ENCODE measurements at places on chromosomes 2 and 18. TPM values are rescaled to one million over a fixed set of nuclear protein-coding genes. Genes with fewer than 3 reads are reported as not detected.
A peak's percentile ranks its signal among the peaks of the same experiment; 100 is the strongest.

DNA sequence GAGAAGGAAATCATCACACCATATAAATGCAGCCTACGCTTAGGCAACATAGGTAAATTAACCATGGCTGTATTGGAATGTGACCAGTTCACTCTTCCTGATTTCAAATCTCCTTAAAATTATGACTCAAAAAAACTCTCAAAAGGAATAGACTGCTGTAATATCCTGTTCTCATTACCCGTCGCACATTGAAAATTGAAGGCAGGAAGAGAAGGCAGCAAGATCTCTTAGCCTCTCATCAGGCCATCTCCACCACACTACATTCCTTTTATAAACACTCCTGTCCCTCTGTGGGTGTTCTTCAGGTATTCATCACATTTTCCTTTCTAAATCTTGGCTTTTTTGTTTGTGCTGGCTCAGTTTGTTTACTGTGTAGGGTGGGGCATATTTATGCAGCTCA is 83.2 kb downstream of the PPP1R1C start:
- H3K36me3 ChIP-seq: no peaks in the 10 kb centered on the region
- H3K27ac ChIP-seq: no peak overlapping the region
- H3K27me3 ChIP-seq: no peaks in the 10 kb centered on the region
- DNase-seq: no peak
- no peaks in the 10 kb centered on the region for H3K4me1 ChIP-seq
- H3K4me3 ChIP-seq: no peak overlapping the region

GRCh38 chr18:56559044-56559443 is 79.3 kb downstream of the TXNL1 start:
- H3K27ac ChIP-seq: no peak overlapping the region
- H3K27me3 ChIP-seq: no peaks in the 10 kb centered on the region
- H3K36me3 ChIP-seq: no peaks in the 10 kb centered on the region
- no peak for DNase-seq
- H3K4me1 ChIP-seq: no peaks in the 10 kb centered on the region
- H3K4me3 ChIP-seq: no peak overlapping the region

DNA sequence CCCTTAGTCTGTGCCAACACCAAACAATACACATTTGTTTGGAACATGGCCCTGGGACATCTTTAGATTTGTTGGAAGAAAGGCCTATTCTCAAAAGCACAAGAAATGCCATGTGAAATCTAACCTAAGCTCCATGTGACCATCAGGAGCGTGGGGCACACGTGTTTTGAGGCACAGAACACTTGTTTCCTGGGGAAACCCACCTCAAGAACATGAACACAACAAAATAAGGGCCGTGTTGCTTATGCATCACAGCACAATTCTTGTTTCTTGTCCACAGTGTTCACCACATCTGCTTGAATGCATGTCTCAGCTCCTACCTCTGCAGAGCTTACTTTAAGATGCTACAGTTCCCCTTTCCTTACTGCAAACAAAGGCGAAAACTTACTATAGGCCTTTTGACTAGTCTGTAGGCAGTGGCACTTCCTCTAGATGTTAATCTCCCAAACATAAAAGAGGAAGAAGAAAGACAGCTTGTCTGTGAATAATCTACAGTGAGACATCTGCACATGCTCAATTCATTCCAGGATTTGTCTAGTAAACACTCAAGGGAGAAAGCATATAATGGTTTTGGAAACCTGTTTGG is 165.0 kb downstream of the ANKRD44 start:
- H3K27ac ChIP-seq: peak overlapping the region; percentile 60
- H3K36me3 ChIP-seq: peaks cover 23% of the 10 kb centered on the region
- peaks cover 59% of the 10 kb centered on the region for H3K4me1 ChIP-seq

GRCh38 chr18:45228796-45229388 is 386.4 kb upstream of the SLC14A2 start:
- DNase-seq: no peak
- H3K27ac ChIP-seq: no peak overlapping the region
- no peak overlapping the region for H3K4me3 ChIP-seq
- no peaks in the 10 kb centered on the region for H3K27me3 ChIP-seq

- no peaks in the 10 kb centered on the region for H3K4me1 ChIP-seq
- no peak for DNase-seq
- H3K4me3 ChIP-seq: no peak overlapping the region
- no peak overlapping the region for H3K27ac ChIP-seq
These were observed 66.0 kb upstream of the ST3GAL5 start for GRCh38 chr2:85954590-85955458.

DNA sequence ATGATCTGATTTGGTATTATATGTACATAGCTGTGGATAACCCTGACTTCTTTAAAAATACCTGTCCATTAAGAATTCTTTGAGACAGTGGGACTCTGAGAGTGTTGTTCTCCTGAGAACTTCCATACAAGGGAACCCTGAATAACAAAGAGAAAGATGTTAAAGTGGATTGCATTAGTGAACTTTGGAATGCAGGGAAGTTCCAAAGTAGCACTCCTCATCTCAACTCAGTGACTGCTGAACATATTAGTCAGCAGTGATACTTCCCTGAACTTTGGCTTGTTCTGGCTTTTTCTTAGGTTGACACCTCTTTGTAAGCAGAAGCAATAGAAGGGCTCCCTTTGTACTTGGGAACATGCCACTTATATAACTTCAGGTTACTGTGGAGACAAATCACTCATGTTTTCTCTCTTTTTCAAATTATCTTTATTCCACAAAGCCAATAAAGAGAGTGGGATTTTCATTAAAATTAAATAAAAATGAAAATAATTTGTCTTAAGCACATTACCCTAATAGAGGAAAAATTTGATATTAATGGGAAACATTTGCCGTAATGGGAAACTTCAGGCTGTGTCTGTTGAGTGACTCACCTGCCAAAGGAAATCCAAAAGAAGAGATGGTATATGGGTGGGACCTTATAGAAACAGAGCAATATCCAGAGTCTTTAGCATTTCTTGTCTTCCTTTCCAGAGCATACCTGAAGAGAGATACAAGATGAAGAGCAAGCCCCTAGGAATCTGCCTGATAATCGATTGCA is 33.3 kb downstream of the CFLAR start:
- no peaks in the 10 kb centered on the region for H3K27me3 ChIP-seq
- H3K4me1 ChIP-seq: peaks cover 25% of the 10 kb centered on the region
- peaks cover 70% of the 10 kb centered on the region for H3K36me3 ChIP-seq
- no peak for DNase-seq

- H3K27ac ChIP-seq: no peak overlapping the region
- H3K27me3 ChIP-seq: no peaks in the 10 kb centered on the region
- no peaks in the 10 kb centered on the region for H3K4me1 ChIP-seq
- H3K36me3 ChIP-seq: no peaks in the 10 kb centered on the region
- no peak for DNase-seq
- H3K4me3 ChIP-seq: no peak overlapping the region
These were observed 70.9 kb downstream of the FBXO36 start for GRCh38 chr2:229993236-229993635.

- no peak overlapping the region for H3K4me3 ChIP-seq
- H3K36me3 ChIP-seq: no peaks in the 10 kb centered on the region
- H3K27ac ChIP-seq: no peak overlapping the region
- no peaks in the 10 kb centered on the region for H3K27me3 ChIP-seq
These were observed 13.2 kb downstream of the MEMO1 start for GRCh38 chr2:31997653-31998052.

DNA sequence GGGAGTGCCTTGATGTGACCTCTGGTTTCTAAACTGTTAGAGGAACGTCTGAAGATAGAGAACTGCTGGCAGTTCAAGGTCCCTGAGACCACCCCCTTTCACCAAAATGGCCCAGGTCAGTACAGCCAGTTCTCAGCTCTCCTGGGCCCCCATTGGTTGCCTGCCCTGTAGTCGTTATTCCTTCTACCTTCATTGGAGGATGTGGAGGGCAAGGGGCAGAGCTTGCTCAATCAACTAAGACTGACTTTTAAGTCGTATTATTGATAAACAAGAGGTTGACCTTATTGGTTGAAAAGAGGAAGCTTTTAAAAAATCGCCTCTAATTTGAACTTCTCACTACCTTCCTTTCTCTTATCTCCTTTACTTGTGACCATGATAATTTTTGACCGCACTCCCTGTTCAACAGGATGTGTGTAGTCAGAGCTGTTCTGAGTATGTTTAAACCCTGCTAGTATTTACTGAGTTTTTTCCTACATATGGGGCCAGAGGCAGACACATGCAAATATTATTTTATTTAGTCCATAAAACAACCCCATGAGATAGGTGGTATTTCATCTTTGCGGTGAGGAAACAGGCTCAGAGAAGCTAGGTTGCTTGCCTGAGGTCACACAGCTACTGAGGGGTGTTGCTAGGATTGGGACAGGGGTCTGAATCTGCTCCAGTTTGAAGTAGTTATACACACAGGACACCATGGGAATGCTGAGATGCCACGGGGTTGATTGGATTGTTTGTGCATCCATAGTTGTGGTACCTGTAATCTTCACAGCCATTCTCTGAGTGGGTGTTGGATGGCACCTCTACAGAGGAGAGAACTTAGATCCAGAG is 65.9 kb downstream of the TMEM247 start:
- peak; percentile 40 for DNase-seq
- no peaks in the 10 kb centered on the region for H3K36me3 ChIP-seq

- H3K27ac ChIP-seq: peak overlapping the region; percentile 59
- H3K4me3 ChIP-seq: peak overlapping the region; percentile 76
- no peaks in the 10 kb centered on the region for H3K36me3 ChIP-seq
- peak; percentile 58 for DNase-seq
- H3K4me1 ChIP-seq: peaks cover 50% of the 10 kb centered on the region
These were observed 21.9 kb upstream of the RNF149 start for GRCh38 chr2:101330253-101330933.

- no peaks in the 10 kb centered on the region for H3K36me3 ChIP-seq
- no peak overlapping the region for H3K27ac ChIP-seq
- no peak overlapping the region for H3K4me3 ChIP-seq
- H3K4me1 ChIP-seq: no peaks in the 10 kb centered on the region
These were observed 31.8 kb downstream of the SLC9A4 start for GRCh38 chr2:102504833-102505232.

- no peaks in the 10 kb centered on the region for H3K36me3 ChIP-seq
- no peaks in the 10 kb centered on the region for H3K27me3 ChIP-seq
- no peak overlapping the region for H3K4me3 ChIP-seq
- H3K27ac ChIP-seq: no peak overlapping the region
- DNase-seq: no peak
These were observed 83.1 kb downstream of the PTH2R start for GRCh38 chr2:208489687-208490086.

DNA sequence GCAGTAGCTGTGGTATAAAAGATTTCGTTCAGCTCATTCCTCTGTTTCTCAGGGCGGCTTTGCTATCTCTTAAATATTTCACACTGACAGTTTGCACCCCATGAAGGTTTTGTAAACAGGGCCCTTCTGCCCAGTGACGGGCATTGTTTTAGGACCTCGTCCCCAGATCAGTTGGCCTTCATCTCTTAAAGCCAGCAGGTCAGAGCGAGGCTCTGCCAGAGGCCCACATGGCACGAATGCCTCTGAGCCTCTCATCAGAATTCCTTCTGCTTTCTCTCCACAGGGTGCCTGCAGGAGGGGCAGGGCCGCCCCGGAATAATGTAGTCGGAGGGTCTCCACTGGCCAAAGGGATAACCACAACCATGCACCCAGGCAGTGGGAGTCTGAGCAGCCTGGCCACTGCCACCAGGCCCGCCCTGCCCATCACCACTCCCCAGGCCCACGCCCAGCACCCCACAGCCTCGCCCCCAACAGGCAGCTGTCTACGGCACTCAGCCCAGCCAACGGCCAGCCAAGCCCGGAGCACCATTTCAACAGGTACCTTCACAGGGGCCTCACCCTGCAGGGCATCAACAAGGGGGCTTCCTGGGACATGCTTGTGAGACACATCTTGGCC is 177.0 kb downstream of the SEPTIN10 start:
- H3K36me3 ChIP-seq: peaks cover 3% of the 10 kb centered on the region
- no peak overlapping the region for H3K4me3 ChIP-seq
- H3K27me3 ChIP-seq: no peaks in the 10 kb centered on the region
- H3K4me1 ChIP-seq: no peaks in the 10 kb centered on the region
- no peak overlapping the region for H3K27ac ChIP-seq

GRCh38 chr2:231666171-231667095 is 41.9 kb upstream of the PTMA start:
- H3K27ac ChIP-seq: no peak overlapping the region
- no peaks in the 10 kb centered on the region for H3K36me3 ChIP-seq
- no peaks in the 10 kb centered on the region for H3K27me3 ChIP-seq
- no peak for DNase-seq
- peaks cover 10% of the 10 kb centered on the region for H3K4me1 ChIP-seq

- H3K4me1 ChIP-seq: peaks cover 17% of the 10 kb centered on the region
- H3K36me3 ChIP-seq: peaks cover 30% of the 10 kb centered on the region
- no peaks in the 10 kb centered on the region for H3K27me3 ChIP-seq
- no peak overlapping the region for H3K4me3 ChIP-seq
- no peak overlapping the region for H3K27ac ChIP-seq
These were observed 3.6 kb downstream of the PCYOX1 start for GRCh38 chr2:70261501-70261900.

GRCh38 chr2:179263015-179263414 is 1.6 kb downstream of the SESTD1 start:
- H3K4me3 ChIP-seq: peak overlapping the region; percentile 77
- DNase-seq: no peak
- no peak overlapping the region for H3K27ac ChIP-seq

GRCh38 chr2:150887926-150888325 is 373.7 kb downstream of the RBM43 start:
- H3K27ac ChIP-seq: no peak overlapping the region
- H3K36me3 ChIP-seq: no peaks in the 10 kb centered on the region
- H3K4me1 ChIP-seq: no peaks in the 10 kb centered on the region
- no peak for DNase-seq
- no peak overlapping the region for H3K4me3 ChIP-seq

GRCh38 chr2:16661936-16662839 is 3.4 kb downstream of the CYRIA start:
- H3K4me3 ChIP-seq: no peak overlapping the region
- no peak for DNase-seq
- H3K27me3 ChIP-seq: peaks cover 10% of the 10 kb centered on the region
- no peak overlapping the region for H3K27ac ChIP-seq
- no peaks in the 10 kb centered on the region for H3K36me3 ChIP-seq

DNA sequence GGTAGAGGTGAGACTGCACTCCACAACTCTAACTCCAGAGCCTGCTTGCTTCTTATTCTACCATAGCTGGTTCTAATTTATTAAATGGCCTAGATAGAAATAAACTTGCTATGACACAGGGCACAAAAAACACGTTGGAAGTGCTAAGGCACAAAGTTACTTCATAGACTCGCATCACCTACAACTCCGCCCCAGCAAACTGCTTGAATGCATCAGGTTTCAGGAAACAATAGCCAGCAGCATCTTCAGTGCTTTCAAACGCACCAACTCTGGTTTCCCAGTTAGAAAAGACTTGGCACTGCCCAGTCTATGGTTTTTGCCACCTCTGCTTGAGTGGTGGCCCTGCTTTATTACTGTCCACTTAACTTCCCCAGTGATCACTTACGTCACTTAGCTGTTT is 142.6 kb downstream of the RIF1 start:
- no peaks in the 10 kb centered on the region for H3K4me1 ChIP-seq
- H3K27ac ChIP-seq: no peak overlapping the region
- no peaks in the 10 kb centered on the region for H3K36me3 ChIP-seq
- no peak overlapping the region for H3K4me3 ChIP-seq
- H3K27me3 ChIP-seq: no peaks in the 10 kb centered on the region
- no peak for DNase-seq

TSGA10 gene
- 16.5 TPM for polyA plus RNA-seq

CCDC93 gene
- 4.6 TPM for polyA plus RNA-seq

NIFK gene
- polyA plus RNA-seq: 60.7 TPM

REG3A gene
- polyA plus RNA-seq: not detected

EMILIN1 gene
- polyA plus RNA-seq: 0.33 TPM
